Frontal cortex (tissue), 4 donors: ENCODE measurements at places on chromosomes 4 and X.

GRCh38 chr4:112888622-112889021, 160.8 kb upstream of the ANK2 start:
- no peak for DNase-seq

DNA sequence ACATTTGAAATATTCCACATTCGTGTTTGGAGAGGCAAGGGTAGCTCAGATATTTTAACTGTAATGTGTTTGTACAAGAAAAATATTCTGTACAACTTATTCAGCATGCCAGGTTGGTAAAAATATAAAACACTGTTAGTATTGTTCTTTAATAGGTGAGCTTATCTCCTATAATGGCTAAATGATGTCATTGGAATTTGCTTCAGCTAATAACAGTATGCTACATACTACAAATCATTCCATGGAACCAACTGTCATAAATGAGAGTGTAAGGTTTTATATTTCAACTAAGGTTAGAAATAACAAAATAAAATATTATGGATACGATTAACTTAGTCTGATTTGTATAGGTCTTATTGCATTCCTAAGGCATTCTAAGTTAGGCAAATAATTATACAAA, 206.6 kb downstream of the ADGRL3 start:
- no peak for DNase-seq

DNA sequence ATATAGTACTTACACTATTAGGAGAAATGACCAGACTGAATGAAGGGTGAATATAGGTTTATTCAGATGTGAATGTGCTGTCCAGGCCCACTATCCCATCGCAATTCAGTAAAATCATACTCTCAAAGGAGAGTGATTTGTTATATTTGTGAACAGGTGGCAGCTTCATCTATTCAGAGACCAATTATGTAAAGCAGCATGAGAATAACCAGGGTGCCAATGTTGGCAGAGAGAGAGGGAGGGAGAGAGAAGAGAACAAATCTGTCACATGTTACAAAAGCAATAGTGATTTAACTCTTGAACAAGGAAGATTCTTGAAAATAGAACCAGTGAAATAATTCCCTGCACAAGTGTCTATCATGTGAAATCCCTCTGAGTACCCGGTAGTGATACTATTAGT, 38.9 kb upstream of the TLL1 start:
- no peak for DNase-seq

- DNase-seq, result no peak
These were observed 226.1 kb upstream of the F9 start for GRCh38 chrX:139304471-139304870.

- DNase-seq, result peak; percentile 78
These were observed at the start of gene CPLX1 for GRCh38 chr4:825971-826330. Gene CPLX1, minus strand, starts transcription at chr4:826129. Its CDS starts 1,607 bp downstream, at chr4:824522.

- no peak for DNase-seq
These were observed at the start of gene MAGEB18 for GRCh38 chrX:26138274-26138673. Gene MAGEB18, plus strand, starts transcription at chrX:26138343. Its CDS starts 643 bp downstream, at chrX:26138986.

GRCh38 chrX:39377157-39377556, 575.9 kb downstream of the MID1IP1 start:
- DNase-seq, result no peak

DNA sequence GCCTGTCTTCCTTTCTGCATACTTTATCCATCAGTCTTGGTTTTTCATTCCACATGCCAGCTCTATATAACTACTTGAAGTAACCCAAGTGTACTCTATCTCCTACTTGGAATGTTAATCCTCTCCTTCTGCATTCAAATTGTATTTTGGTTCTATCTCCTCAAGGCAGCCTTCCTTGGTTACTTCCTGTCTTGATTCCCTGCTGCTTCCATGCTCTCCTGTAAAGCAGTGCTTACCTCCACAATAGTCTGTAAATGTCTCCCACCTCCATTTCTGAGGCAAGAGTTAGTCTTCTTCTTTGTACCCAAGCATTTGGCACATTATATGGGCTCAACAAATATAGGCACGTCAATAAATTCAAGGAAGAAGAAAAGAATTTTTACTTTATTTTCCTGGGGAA, 298.4 kb downstream of the ARHGAP24 start:
- DNase-seq, result no peak

- DNase-seq, result no peak
These were observed 36.7 kb upstream of the GRXCR1 start for GRCh38 chr4:42855779-42856178.

GRCh38 chrX:57104406-57104805, 16.9 kb downstream of the SPIN2B start:
- no peak for DNase-seq

DNA sequence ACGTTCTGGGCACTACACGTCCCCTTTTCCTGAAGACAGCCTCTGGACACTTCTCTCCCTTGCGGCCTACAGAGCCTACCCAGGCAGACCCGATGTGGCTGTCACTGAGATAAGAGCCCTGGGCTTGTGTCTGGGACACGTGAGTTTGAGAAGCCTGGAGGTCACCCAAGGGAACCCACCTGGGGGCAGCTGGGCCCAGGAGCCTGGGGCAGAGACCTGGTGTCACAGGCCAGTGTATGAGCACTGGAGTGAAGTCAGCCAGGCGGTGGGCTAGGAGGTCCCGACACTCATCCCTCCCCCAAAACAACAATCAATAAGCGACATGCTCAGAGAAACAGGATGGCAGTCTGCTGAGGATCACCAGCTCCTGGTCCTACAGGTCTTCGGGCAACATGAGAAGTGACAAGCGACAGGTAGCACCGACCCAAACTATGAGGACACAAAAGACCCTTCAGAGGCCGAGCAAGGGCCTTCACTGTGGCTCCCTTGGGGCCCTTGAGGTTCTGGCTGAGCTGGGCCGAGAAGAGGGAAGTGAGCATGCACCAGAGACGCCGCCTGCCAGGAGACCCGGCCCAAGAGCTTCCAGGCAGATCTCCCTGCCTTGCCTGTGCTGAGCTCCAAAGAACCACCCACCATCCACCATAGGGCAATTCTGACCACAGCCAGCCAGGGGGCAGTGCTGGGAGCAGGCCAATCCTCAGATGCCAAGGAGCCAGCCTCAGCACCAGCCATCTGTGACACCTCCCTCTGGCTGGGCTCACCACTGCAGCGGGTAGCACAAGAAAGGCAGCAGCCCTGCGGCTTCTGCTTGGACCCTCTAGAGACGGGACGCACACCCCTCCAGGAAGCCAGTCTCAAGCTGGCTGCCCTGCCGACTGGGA, 11.0 kb upstream of the DUSP9 start:
- DNase-seq, result no peak

GRCh38 chr4:89492581-89493071, 185.0 kb upstream of the GPRIN3 start:
- no peak for DNase-seq

GRCh38 chrX:113873056-113873455, 710.8 kb upstream of the HTR2C start:
- DNase-seq, result no peak

DNA sequence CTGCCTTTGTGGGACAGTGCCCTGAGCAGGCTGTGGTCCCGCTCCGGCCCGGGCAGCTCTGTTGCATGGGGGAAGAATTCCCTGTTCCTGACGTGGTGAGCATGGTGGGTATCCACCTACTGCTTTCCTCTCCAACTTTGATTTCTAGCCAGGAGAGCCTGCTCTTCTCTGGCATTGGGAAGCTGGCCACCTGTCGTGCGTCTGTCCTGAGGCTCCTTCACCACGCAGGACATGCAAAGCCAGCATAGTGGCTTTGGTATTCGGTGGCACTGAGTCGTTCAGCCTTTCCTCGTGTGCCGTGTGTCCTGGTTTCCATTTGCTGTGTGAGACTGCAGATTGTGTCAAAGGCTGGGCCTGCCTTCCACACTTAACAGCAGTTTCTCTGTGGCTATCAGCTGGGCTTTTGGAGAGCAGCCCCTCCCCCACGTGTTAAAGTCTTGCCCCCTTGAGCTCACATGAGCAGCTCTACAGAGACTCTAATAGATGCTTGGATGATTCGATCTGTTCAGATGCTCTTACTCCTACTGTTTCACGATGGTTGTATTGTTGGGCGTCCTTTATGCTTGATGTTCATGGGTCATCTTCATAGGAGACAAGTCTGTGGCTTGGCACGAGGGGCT, 46.3 kb upstream of the CLCN4 start:
- DNase-seq, result peak; percentile 7

GRCh38 chr4:20276848-20277247, 25.1 kb downstream of the SLIT2 start:
- DNase-seq, result no peak

DNA sequence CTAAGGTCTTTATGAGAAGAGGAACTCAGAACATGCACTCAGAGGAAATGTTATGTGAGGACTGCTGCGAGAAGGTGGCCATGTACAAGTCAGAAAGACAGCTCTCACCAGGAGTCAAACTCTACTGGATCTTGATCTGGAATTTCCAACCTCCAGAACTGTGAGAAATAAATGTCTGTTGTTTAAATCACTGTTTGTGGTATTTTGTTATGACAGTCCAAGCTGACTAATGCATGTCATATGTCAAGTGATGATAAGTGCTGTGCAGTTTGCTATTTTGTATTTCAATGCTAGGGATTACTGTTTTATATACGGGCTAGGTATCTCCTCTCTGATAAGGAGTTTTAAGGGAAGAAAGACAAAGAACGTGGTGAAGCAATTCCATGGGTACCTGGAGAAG, 162.3 kb downstream of the CPEB2 start:
- no peak for DNase-seq

DNA sequence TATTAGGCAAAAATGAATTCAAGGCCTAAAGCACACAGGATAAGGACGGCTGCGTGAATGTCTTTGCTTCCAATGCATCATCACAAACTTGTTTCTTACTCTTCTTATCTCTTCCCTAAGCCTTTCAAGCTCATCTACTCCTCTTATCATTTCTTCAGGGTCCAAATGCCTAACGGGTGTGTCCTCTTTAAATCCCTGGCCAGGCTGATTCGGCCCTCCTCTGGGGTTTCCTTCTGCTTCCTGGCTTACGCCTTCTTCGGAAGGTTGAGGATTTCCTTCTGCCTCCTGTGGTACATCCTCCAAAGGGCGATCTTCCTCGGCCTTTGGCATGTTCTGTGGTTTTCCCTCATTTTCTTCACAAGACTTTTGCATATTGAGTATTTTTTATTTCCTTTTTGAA, 1.3 kb downstream of the TCEAL8 start:
- DNase-seq, result no peak

DNA sequence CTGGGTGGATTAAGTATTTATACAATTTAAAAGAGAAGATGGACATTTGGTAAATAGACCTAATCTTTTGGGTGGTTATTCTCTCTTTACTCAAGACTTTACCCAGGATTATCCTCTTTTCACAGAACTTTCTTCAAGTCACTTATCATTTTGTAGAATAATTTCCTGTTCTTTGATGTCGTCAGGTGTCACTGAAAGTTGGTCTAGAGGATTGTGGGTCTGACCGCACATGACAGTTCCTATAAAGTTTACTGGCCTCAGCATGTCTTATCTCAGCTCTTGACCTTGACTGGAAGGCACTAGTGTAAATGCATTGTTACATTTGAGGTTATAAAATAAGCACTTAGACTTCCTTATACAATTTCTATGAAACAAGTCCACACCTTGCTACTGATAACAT, 139.9 kb upstream of the SLC4A4 start:
- DNase-seq, result no peak

- DNase-seq, result no peak
These were observed 50.7 kb downstream of the SNX12 start for GRCh38 chrX:71017396-71017939.

DNA sequence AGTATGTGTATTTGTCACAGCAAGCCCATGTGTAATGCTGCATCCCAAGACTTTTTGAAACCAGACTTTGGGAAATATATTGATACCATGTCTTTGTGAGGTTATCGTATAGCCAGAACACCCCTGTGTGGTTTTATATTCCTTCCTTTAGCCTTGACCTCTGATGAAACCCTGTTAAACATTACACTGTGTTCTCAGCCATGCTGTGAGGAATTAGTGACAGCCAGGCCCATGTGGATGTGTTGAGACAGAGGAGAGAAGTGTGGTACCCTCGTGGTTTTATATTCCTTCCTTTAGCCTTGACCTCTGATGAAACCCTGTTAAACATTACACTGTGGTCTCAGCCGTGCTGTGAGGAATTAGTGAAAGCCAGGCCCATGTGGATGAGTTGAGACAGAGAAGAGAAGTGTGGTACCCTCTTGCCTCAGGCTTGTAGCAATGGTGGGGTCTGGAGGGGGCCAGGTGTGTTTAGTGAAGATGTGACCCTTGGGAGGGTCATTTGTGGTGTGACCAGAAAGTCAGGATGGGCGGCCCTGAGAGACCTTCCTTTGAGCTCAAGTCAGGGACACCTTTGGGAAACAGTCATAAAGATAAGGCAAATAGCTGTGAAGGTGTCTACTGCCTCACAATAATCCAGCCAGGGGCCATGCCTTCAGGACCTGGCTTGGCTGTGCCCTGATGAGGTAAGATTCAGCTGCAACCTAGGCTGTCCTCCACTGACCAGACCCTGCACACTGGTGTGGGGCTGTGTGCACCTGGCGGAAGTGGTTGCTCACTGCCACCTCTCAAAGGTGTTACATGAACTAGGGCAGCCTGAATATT, 110.0 kb downstream of the IRF2 start:
- no peak for DNase-seq

DNA sequence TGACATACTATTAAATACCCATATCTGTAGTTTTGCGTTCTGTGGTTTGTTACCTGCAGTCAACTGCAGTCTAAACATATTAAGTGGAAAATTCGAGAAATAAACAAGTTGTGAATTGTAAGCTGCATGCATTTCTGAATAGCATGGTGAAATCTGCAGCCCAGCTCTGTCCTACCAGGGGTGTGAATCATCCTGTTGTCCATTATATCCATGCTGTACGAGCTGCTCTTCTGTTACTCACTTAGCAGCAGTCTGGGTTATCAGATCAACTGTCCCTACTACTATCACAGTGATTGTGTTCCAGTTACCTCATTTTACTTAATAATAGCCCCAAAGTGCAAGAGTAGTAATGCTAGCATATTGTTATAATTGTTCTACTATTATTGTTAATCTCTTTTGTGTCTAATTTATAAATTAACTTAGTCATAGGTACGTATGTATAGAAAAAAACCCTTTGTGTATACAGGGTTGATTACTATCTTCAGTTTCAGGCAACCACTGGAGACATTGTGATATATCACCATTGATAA, 173.7 kb upstream of the FAT4 start:
- DNase-seq, result no peak

- no peak for DNase-seq
These were observed 38.1 kb downstream of the EIF4E start for GRCh38 chr4:98890702-98891455.

DNA sequence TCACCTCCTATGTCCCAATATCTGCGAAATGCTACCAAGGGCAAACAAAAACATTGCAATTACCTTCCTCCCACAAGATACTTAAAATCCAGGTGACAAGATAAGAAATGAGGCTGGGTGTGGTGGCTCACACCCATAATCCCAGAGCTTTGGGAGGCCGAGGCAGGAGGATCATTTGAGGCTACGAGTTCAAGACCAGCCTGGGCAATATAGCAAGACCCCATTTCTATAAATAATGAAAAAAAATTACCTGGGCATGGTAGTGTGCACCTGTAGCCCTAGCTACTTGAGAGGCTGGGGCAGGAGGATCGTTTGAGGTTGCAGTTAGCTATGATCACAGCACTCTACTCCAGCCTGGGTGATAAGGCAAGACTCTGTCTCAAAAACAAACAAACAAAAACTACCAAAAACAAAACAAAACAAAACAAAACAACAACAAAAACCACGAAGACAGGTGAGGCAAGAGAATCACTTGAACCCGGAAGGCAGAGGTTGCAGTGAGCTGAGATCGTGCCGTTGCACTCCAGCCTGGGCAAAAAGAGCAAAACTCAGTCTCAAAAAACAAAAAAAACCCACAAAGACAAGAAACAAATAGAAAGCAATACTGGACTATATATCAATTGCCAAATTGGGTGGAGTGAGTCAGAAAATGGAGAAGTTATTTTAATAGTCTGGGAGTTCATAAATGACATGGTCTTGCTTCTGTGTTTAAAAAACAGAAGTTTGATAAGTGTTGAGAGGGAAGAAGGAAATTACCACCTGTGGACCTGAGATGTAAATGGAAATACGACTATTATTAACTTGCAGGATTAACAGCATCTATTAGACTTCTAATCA, 176.5 kb downstream of the FBXW7 start:
- DNase-seq, result no peak
